GM23248 (cell line): ENCODE measurements at places on chromosomes 3 and 15.

GRCh38 chr3:159978918-159979703 is 9.5 kb upstream of the IL12A start:
- no peak for DNase-seq

DNA sequence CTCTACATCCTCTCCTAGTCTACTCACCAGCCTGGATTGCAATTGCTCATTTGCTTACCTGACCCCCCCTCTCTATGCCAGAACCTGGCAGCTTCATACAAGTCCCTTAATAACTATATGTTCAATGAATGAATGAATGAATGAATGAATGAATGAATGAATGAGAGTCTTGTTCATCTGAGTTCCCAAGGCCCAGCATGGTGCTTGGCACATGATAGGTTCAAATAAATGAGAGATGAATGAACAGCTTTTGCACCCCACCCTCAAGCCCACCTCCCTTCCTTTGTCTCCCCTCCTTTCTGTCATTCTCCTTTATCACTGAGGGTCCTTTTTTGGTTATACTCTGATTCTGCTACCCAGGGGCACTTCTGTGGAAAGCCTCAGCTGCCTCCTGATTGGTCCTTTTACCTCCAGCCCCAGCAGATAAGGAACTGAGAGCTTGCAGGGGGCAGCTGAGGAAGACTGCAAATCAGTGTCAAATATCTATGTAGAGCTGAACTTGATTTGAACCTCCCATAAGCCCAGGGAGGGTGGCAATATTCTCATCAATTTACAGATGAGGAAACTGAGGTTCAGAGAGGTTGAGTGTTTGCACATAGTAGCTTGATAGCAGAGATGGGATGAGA is 54.1 kb upstream of the CHRNB4 start:
- no peak for DNase-seq

GRCh38 chr3:187186801-187187421 is 10.4 kb upstream of the RTP1 start:
- peak; percentile 88 for DNase-seq

GRCh38 chr3:44355362-44356033 is 16.9 kb downstream of the TCAIM start:
- DNase-seq = peak; percentile 91

DNA sequence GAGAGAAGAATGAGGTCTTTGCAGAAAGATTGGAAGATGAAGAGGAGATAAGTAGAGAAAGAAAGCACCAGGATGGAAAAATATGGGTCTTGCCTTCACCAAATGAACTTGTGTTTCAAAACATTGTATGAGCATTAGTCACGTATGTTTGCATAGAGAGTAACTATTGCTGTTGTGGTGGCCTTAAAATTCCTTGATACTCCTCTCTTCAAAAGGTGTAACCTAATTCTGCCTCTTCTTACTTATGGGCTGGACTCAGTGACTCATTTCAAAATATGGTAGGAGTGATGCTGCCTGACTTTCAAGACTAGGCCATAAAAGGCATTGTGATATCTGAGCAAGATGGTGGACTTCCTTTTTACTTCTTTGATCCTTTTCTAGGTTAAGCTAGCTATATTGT is 228.7 kb upstream of the ZNF385D start:
- DNase-seq = peak; percentile 9

GRCh38 chr3:9914011-9914410 is 2.9 kb upstream of the IL17RC start:
- DNase-seq = no peak

GRCh38 chr15:37079726-37080125 is 20.6 kb downstream of the MEIS2 start:
- peak; percentile 81 for DNase-seq
